ENCODE measurements at places on chromosomes 1 and 21. TPM values are rescaled to one million over a fixed set of nuclear protein-coding genes. Genes with fewer than 3 reads are reported as not detected.
A peak's percentile ranks its signal among the peaks of the same experiment; 100 is the strongest.

GRCh38 chr1:49552101-49552500 lies 471.7 kb downstream of the AGBL4 start:
- DNase-seq = no peak

DNA sequence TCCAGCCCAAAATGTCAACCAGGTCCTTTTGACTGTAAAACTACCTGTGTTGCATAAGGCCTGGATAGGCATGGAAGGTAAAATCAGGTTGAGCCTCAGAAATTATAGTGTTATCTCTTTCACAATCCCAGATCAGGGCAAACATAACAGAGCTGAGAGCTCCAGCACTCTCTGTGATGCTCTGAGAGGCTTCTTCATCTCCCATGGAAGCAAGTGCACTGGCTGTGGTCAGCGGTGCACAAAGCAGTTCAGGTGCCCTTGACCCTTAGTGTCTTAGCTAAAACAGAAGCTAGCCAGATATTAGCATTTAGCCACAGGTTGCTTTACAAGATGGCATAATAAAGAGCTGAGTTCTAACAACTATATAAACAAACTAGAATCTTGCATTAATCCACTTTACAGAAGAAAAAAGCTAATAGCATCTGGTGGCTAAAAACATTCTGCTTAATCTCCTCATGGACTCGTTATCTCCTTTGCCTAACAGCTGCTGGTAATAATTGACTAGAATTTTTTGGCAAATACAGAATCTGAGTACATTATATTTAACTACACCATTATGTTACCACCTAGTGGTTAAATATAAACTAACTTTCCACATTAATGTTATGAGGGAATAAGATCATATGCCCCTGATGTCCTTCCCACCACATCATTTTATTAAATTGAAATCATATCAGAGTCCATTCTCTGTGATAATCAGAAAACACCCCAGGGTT lies 25.6 kb upstream of the POGK start:
- DNase-seq = no peak

DNA sequence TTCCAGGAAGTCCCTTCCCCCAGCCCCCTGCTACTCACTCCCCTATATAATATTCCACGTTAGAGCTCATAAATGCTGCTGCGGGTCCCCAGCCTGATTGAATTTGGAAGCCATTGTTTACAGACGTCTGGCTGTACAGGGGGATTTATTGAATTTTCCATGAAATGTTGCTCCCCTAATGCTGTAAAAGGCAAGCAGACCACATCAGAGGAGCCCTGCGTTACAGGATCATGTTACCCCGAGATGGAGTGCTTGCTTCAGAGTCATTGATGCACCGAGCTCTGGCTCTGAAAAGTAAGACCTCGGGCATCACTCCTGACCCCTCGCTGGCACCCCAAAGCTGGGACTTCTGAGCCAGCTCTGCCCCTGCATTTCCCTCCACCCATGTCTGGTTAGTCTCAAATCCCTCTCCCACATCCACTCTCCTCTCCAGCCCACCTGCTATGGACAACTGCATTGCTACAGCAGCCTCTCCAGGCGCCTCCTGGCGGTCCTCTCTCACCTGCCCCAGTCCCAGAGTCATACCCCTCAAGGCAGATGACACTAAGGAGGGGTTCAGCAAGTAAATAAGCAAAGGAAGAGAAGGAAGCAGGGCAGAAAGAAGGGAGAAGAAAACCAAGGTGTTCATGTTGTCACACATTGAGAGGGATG lies 127.8 kb downstream of the TMEM53 start:
- DNase-seq = no peak

DNA sequence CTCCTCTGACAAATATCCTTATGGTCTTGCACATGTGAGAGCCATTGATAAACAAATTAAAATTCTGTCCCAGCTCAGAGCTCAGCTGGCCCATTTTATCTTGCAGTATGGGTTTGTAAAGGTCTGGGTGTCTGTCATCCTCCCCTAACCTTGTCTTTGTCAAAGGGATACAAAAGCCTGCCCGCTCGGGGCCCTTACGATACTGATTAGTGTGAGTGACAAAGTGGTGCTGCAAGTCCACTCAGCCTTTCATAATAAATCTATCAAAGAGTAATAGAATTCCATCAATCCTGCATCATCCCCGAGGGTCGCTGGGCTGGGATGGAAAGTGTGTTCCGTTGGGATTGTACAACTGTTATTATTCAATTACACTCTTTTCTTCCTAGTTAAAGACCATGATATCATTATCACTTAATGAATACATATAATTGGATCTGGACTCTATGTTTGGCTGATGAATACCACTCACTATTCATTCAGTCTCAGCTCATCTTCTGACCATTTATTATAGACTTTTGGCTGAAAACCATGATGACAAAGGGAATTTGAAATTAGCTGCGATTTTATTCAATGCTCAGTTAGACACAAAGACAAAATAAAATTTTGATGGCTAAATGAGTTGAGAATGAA lies 122.5 kb upstream of the FOXD3 start:
- no peak for DNase-seq

DNA sequence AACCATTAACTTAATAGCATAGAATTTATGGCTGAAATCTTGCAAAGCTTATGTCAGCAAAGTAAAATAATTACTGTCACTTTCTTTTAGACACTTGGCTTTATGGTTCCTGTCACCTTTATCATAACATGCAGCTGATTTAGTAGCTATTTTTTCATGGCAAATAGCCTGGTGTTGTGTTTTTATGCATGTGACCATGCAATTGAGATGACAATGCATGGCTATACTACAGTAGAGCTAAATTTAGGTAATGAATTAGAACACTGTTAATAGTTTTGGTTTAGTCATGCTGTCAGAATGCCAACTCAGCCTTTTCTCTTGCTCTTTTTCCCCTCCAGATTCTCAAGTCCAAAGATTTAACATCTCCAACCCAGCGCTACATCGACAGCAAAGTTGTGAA lies 88.6 kb downstream of the TGFB2 start:
- DNase-seq = no peak

GRCh38 chr1:228410671-228411070 lies 4.0 kb upstream of the TRIM11 start:
- no peak for DNase-seq

DNA sequence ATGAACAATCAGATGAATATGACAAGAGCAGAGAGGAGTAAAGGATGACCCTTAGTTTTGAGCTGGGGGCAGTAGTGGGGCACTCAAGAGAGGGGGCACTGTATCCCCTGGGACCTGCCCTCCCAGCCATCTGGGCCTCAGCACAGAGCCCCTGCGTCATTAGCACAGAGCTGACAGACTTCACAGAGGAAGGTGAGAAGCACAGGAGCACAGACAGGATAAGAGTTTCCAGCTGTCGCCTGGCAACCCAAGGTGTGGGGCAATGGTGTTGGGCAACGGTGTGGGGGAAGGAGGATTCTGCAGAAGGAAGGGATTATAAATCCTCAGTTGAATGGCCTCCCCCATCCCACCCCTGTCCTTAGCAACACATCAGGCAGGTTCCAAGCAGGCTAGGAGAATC lies 30.2 kb downstream of the RAB3B start:
- no peak for DNase-seq

DNA sequence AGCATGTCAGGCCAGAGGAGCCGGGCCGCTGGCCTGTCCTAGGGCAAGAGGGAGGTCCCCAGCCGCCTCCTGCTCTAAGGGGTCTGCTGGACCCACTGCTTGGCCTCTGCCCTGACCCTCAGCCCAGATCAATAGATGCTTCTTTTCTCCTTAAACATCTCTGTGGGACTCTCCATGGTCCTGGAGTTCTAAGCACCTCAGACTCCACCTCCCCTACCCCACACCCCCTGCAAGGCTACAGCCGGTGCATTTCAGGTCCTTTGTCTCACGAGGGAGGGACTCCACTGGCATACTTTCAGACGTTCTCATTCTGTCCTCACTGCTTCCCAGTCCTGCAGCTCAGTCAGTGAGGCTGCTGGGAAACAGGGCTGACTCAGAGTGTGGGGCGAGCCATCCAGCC lies 11.0 kb downstream of the CNTN2 start:
- DNase-seq = no peak

GRCh38 chr1:69491416-69491815 lies 76.3 kb upstream of the LRRC7 start:
- DNase-seq = no peak

DNA sequence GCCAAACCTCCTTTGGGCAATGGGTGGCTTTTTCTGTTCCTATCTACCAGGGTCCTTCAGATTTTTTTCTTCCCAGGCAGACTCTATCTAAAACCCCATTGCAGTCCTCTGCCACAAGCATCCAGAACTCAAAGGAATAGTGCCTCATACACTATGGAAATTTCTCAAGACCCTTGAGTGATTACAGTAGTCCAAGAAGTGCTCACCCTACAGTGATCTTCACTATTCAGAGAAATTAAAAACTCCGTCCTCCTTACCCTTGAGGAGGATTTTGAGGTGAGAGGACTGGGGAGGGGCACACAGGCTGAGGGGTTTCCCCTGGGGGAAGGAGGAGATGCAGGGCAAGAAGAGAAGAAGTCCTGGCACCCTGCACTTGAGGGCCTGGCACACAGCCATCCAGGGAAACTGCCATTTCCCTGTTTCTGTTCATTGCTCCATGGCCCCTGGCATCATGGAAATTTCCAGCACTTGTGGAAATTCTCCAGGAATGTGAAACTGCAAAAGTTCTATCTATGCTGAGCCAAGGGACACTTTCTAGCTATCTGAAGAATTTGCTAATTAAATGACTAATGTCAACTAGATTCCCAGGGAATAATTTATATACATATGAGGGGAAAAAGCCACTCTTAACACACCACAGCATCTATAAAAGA lies 102.5 kb upstream of the ATP1B1 start:
- DNase-seq = no peak

- no peak for DNase-seq
Measured at GRCh38 chr1:238568735-238569134, 678.0 kb upstream of the ZP4 start.

DNA sequence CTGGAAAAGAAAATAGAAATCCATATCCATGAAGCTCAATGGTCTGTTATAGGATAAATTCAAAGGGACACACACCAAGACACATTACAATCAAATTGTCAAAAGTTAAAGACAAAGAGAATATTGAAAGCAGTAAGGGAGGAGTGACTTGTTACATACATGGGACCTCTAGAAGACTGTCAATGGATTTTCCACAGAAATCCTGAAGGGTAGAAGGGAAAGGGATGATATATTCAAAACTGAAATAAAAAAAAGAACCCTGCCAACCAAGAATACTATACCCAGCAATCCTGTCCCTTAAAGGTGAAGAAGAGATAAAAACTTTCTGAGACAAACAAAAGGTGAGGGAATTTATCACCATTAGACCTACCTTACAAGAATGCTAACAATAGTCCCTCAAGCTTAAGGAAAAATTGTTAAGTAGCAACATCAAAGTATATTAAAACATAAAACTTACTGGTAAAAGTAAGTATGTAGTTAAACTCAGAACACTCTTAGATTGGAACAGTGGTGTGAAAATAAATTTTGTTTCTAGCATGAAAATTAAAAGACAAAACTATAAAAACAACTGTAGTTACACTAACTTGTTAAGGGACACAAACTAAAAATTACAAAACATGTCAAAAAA lies 103.2 kb upstream of the APP start:
- no peak for DNase-seq

GRCh38 chr1:4452701-4453100 lies 201.7 kb upstream of the AJAP1 start:
- DNase-seq = no peak

DNA sequence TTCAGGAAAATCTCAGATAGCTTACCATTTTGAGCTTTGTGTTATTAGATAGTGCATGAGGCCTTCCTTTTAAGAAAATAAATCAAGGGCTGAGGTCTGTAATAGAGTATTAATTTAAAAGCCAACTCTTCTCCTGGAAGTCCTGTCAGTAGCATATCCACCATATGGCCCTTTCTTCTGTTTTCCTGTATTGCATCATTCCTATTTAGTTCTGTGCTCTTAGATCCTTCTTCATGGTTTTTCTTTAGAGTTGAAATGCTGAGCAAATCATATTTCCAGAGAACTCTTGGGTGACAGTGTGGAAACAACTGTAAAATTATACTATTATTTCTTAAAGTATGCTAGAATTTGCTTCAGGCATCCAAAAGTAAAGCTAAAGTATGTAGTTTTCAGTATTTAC lies 91.7 kb downstream of the TTC3 start:
- no peak for DNase-seq

DNA sequence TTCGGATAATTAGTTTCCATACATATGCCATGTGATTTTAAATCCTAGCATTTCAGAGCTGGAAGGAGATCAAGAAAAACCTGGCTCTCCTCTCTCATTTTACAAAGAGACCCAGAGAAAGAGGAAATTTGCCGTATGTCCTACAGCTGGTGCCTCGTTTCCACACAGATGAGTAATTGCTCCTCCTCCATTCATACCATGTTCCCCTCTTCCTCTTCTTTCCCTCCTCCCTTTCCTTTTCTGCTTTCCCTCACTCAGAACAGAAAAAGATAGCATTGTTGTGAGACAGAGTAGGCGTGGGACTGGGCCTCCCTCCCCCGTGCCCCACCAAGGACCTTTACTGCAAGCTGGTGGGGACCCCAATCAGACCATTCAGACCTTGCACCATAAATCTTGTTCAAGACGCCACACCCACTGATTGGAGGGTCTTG lies 13.7 kb upstream of the SLC44A3 start:
- DNase-seq = peak; percentile 24

GRCh38 chr1:201653883-201654282 lies 115.0 kb downstream of the NAV1 start:
- DNase-seq = no peak

- DNase-seq = no peak
Measured at GRCh38 chr21:46093668-46094400, 4.1 kb upstream of the COL6A2 start.

DNA sequence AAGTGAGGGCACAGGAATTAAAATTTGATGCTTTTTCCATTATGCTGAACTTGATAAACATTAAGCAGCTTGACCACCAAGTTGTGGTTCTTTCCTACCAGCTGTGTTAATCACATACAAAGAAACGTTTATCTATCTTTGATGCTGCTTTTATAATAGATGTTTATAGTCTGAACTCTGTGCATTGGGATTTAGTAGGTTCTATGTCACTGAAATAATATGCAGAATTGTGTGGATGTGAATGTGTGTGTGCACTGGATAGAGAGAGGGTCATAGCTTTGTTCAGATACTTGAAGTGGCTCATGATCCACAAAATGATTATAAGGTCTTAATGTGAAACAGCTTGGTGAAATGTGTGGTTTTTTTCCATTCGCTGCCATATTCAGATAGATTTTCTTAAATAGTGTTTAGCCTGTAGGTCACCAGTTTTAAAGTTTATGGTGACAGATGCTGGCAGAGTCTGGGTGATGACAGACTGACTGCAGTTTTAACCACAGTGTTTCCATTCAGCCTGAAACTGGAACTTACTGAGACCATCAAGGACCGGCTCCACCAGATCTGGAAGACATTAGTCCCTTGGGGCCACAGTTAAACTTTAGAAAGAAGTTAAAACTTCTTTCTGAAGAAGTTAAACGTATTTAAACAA lies 10.2 kb downstream of the DDI2 start:
- no peak for DNase-seq

Gene SERPINC1
- total RNA-seq = not detected

Gene YOD1
- 7.8 TPM for total RNA-seq

Gene NOS1AP
- total RNA-seq = 11.8 TPM

Gene COL6A1
- total RNA-seq = 114 TPM

Gene OR2T4
- not detected for total RNA-seq

Gene C1orf115
- 53.2 TPM for total RNA-seq

Gene LRRC41
- total RNA-seq = 43.1 TPM

Gene NEGR1
- total RNA-seq = 47.9 TPM

Gene RBM11
- total RNA-seq = 0.65 TPM

Gene CAMK2N1
- total RNA-seq = 163 TPM

Gene HMGN2
- total RNA-seq = 186 TPM

Gene ADGRB2
- 0.65 TPM for total RNA-seq

Gene GPN2
- 25.4 TPM for total RNA-seq

Gene RHD
- total RNA-seq = not detected

Gene KRTAP10-7
- not detected for total RNA-seq

Gene ADGRL4
- 4.6 TPM for total RNA-seq

Gene WASF2
- 134 TPM for total RNA-seq

Data from mucosa of descending colon (tissue), 3 donors.